Peyer's patch (tissue), 4 donors: ENCODE measurements at places on chromosomes 12 and 14.

GRCh38 chr12:117190210-117190781 is at the start of gene FBXO21:
Gene FBXO21, minus strand, starts transcription at chr12:117190470. Its CDS starts 14 bp downstream, at chr12:117190456.
- peak; percentile 93 for DNase-seq

GRCh38 chr12:100919116-100919515 is 124.5 kb downstream of the ANO4 start:
- DNase-seq = no peak

DNA sequence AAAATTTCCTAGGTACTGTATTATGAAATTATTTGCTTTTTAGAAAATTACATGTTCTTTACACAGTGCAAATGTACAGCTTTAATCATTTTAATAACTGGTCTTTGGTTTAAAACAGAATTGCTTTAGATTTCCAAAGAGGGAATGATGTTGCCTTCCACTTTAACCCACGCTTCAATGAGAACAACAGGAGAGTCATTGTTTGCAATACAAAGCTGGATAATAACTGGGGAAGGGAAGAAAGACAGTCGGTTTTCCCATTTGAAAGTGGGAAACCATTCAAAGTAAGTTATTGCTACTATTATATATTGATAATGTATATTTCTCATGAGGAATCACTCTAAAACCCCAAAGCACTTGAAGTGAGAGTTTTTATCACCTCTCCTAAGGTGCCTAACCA is 13.4 kb downstream of the LGALS3 start:
- no peak for DNase-seq

GRCh38 chr12:25616286-25616685 is 63.2 kb upstream of the LMNTD1 start:
- DNase-seq = no peak

DNA sequence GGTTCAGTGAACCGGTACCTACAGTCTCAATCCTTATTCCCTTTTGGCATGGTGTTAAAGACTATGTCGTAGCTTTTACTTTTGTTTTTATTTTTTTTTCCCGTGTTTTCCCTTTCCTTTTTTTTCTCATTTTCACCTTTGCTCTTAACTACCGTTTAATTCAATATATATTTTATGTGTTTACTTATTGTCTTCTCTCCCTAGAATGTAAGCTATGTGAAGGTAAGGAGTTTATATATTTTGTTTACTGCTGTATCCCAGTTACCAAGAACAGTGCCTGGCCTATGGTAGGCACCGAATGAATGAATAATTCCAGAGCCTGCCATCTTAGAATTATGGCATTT is 261 bp upstream of the MLH3 start:
- DNase-seq = no peak

- no peak for DNase-seq
Measured at GRCh38 chr12:88241862-88242570, 99.9 kb downstream of the TMTC3 start.

GRCh38 chr14:64561631-64562030 is 11.9 kb downstream of the PPP1R36 start:
- no peak for DNase-seq

GRCh38 chr12:6927379-6928021 is at the start of gene ATN1:
Gene ATN1, plus strand, starts transcription at chr12:6927959. Its CDS starts 6,043 bp downstream, at chr12:6934002.
- DNase-seq = peak; percentile 78

- no peak for DNase-seq
Measured at GRCh38 chr12:52524241-52524897, 4.2 kb upstream of the KRT5 start.

- DNase-seq = no peak
Measured at GRCh38 chr14:99925471-99925870, 132.3 kb downstream of the EML1 start.

DNA sequence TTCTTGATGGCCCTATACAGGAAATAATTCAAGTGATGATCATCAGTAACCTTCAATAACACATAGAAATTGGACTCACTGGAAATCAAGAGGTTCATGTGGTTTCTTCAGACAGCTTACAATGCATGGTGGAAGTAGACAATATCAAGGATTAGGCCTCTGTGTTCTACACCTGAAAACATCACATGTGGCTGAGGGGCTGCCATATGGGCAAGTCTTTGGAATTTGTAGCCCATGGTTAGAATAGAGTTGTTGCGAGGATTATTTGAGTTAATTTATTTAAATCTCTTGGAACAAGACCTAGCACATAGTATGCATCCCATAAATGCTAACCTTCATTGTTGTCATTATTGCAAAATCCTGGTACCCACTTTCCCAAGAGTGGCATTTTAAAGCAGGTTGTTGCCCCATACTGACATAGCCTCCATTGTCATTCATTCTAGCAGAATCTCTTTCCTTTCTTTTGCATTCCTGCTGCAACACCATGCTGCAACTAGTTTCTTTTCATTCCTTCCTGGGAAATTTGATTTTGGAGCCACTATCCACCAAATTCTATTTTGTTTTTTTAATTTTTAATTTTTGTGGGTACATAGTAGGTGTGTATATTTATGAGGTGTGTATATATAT is 352.7 kb upstream of the NAV3 start:
- no peak for DNase-seq

DNA sequence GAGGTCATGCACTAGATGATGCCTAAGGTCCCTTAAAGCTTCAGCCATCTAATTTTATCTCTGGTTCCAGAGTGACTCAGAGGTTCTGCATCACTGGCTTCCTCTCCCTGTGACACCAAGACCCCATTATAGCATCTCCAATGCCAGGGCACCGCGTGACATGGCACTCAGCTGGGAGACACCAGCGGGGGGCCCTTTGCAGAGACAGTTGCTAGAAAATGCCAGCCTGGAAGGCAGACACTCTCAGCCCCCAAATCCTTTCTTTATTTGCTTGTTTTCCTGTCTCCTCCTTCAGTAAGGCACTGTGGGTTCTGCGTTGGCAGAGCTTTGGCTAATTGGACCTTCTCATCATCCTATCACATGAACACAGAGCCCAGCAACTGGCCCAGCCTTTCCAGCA is 123.5 kb upstream of the VRK1 start:
- no peak for DNase-seq

DNA sequence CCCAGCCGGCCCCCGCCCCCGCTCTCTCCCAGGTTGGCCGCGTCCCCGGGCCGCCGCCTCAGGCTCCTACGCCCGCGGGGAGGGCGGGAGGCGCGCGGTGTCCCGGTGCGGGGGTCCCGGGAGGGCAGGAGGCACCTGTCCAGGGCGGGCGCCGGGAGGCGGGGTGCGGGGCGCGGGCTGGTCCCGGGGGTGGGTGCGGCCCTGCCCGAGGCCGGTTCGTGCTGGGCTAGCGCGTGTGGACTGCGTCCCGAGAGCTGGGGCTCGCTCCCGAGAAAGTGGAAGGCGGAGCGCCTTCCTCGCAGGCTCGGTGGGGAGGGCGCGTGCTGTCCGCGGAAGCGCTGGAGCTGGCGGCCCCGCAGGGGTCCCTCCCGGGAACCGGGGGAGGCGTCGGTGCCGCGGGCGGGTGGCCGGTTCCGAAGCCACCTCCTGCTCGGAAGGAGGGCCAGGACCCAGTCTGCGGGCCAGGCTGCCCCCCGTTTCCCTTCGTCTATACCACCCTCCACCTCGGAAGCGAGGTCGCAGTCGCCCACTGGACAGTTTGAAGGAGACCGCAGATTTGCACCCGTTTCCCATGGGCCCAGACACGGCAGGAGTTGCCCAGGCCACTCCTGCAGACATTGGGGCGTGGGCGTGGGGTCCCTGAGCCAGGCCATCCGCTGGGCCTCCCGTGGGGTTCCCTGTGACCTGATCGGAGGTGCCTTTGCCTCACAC is 636 bp downstream of the ZFYVE21 start:
- peak; percentile 75 for DNase-seq

DNA sequence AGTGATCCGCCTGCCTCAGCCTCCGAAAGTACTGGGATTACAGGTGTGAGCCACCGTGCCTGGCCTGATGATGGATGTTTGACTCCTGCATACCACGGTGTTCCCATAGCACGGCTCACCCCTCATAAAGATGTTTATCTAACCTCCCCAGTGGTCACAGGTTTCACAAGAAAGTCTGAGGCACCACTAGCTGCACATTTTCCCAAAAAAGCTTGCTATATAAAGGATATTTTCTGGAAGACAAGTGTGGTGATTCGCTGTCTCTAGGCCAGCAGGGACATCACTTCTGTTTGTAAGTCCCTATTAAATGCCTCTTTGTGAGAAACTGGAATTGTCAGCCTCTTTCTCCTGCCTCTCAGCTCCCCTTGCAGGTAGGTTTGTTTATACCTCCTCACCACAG is 18.3 kb downstream of the PLEK2 start:
- no peak for DNase-seq

DNA sequence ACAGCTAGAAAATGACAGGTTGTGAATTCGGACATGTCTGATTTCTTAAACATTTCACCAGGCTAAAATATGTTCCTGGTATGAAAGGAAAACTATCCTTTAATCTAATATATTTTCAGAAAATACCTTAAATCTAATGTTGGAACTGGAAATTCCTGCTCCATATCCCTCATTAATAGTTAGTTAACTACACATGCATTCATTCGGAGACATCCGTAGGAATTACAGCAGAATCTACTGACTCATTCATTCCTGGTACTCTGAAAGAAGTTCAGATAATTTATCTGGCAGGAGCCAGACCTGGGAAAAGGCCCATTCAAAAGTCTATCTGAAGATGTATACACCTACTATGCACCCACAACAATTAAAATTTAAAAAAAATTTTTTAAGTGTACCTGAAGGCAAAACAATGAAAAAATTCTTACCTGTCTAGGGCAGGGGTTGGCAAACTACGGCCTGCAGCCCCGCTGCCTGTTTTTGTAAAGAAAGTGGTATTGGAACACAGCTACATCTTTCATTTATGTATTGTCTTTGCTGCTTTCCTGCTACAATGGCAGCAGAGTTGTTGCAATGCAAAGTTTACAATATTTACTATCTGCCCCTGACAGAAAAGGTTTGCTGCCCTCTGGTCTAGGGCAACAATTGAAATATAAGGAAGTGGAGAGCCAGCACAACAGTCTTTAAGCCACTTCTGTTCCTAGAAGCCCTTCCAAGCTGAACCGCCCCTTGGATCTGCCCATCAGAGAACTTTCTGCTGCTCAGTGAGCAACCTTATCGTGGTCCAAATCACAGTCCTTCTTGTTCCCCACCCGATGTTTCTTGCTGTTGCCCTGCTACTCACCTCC is 17.9 kb upstream of the NFYB start:
- no peak for DNase-seq

DNA sequence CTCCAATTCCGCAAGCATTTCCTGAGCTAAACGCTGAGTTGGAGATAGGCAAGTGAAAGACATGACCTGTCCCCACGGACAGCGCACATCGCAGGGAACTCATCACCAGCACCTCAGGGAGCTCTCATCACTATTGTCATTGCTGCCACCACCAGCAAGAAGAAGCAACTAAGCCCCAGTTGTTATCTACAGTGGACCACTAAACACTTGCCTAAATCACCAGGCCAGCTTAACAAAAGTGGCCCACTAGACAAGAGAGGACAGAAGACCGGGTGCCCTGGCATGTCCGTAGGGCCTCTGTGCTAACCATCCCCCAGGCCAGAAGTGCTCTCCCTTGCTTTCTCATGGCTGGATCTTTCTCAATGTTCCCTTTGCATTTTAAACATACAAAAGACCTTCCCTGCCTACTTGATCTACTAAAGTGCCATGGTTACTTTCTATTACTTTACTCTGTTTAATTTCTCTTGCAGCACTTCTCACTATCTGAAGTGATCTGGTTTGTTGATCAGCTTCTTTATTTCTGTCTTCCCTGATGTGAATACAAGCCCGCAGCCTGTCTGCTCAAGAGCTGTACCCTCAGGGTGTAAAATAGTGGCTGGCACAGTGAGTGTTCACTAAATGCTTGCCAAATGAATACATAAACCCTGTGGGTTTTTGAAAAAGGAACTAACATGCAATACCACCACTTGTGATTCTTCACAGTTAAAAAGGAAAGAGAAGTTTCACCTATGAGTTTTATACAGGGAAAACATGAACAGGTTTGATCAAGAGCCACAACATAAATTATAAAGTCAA is 60.9 kb upstream of the RFLNA start:
- no peak for DNase-seq

DNA sequence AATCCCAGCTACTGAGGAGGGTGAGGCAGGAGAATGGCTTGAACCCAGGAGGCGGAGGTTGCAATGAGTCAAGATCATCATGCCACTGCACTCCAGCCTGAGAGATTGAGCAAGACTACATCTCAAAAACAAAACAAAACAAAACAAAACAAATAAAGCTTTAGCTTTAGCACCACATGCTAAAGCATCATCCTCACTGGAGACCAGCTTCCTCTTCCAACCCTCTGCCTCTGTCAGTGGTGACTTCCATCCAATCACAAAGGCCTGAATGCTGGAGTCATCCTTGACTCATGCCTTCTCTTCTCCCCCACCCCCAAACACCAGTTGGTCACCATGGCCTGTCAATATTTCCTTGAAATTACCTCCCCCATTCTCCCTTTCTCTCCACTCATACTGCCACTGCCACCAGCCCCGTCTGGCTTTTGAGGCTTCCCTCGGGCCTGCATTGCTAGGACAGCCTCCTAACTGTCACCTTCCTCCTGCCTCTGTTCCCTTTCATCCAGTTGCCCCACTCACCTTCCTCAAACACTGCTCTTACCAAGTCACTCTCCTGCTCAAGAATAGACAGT is 1.4 kb downstream of the ZNF385A start:
- DNase-seq = no peak

DNA sequence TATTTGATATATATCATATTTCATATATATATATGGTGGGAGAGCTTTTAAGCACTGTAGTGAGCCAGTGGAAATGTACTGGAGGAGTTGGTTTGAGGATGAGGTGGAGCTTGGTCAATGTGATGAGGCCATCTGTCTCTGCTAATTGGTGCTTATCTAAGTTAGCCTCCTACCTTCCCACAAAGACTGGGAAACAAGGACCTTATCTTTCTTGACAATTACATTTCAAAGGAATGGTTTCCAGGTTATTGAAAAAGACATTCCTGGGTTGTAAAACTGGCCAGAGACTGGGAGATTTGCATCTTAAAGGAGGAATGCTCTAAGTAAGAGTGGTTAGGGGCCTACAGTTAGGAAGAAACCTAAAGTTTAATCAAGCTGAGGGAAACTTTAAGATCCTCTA is 212.8 kb upstream of the SYT1 start:
- no peak for DNase-seq

DNA sequence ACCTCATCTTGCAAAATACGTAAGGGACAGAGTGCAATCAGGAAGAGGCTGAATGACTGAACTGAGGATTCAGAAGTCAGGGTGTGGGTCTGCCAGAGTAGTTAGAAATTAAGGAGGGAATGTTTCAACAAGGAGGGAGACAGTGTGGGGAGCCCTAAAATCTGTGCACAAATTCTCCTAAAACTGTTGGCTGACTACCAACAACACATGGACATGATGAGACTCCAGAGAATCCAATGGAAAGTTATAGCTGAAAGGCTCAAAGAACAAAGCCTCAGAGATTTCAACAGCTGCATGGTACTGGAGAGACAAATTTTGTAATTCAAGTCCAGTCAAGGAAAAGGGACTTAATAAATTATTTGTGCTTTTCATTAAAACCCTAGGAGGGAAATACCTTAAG is 36.1 kb upstream of the NEDD1 start:
- DNase-seq = no peak
